BJ (cell line): ENCODE measurements at places on chromosomes 5 and 9. TPM values are rescaled to one million over a fixed set of nuclear protein-coding genes. Genes with fewer than 3 reads are reported as not detected.

- no peak for DNase-seq
Measured at GRCh38 chr5:68169903-68170302, 45.7 kb upstream of the PIK3R1 start.

DNA sequence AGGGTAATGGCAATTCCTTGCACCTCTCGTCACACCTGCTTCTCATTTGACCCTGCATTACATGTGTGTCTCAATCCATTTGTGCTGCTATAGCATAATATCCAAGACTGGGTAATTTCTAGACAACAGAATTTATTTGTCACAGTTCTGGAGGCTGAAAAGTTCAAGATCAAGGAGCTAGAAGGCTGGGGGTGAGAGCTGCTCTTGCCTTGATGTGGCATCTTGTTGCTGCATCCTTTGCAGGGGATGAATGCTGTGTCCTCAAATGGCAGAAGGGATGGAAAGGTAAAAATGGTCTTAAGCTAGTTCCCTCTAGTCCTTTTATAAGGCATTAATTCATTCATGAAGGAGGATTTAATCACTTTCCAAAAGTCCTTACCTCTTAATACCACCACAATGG is 323.7 kb upstream of the RPS23 start:
- no peak for DNase-seq

DNA sequence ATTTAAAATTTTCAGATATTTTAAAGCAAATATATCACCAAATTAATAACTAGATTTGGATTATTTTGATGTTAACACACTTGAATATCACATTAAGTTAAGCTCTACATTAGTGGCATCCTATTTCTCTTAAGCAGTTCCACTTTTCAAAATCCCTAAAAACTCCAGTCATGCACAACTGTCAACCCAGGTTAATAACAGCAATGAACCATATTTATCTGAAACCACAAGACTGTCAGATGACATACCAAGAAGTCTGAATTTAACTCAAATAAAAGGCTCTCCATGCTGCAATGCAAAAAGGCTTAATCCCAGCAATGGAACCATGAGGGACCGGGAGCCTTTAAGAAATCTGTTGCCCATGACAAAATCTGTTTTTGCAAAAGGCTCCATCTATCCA is 27.5 kb downstream of the FNIP1 start:
- no peak for DNase-seq

DNA sequence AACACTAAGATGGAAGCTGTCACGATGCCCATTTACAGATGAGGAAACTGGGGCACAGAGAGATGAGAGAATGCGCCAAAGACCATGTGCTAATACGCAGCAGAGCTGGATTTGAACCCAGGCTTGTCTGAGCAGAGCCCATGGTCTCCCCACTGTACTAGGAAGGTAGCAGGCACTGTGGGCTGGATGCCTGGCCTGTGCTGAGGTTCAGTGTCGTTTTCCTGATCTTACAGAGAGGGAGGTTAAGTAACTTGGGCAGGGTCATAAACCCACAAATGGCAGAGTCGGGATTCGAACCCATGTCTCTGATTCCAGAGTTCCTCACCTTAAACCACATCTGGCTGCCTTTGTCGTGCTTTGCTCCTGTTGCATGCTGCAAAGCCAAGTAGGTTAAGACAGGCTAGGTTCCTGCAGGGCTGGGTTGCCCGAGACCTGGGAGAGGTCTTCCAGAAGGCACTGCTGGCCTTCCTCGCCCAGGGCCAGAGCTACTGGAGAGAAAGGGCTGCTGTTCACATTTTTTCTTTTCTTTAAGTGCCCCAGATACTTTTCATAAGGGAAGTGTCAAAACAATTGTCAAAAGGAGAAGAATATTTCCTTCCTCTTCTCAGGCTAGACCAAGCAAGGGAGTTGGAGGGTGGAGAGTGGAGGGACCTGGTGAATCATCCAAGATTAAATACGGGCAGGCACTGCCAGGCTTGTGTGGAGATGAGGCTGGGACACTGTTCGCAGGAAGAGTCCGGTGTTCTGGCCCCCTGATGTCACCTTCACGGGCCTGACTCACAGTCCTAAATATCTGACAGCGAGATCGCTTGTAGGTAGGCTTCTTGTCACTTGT is 3.2 kb downstream of the NEK6 start:
- no peak for DNase-seq

GRCh38 chr9:38417003-38417945 is 7.0 kb downstream of the IGFBPL1 start:
- DNase-seq = no peak

DNA sequence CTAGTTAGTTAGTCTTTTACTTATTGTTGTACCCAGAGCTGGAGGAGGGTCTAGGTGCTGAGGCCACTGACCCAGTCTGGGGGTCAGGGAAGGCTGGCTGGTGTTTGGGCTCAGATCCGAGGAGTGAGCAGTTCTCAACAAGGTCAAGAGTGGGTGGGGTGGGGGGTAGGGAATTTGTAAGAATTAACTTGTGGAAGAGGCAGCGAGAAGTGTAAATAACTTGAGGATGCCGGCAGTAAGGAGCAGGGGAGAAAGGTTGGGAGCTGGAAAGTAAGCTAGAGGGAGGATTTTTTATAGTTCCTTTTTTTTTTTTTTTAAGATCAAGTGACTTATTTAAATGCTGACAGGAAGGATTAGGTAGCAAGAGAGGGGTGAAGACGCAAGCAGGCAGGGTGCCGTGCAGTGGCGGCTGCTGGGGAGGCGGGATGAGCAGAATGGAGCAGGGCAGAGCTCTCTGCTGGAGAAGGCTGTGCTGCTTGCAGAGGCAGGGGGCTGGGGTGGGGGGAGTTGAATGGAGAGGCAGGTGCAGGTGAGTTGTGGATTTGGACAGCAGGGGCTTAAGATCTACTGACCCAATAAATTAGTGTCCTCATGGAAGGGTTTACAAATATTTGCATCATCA is 35.3 kb upstream of the SMIM32 start:
- no peak for DNase-seq

Gene TMEM141
- polyA plus RNA-seq = 51.5 and 62.5 TPM in 2 replicates
